ENCODE measurements at places on chromosomes 1 and 21. TPM values are rescaled to one million over a fixed set of nuclear protein-coding genes. Genes with fewer than 3 reads are reported as not detected.

GRCh38 chr1:20192364-20192763 lies 6.0 kb upstream of the PLA2G2C start:
- no peaks in the 10 kb centered on the region for H3K4me1 ChIP-seq
- H3K27ac ChIP-seq, result peak overlapping the region; percentile 48
- no peaks in the 10 kb centered on the region for H3K27me3 ChIP-seq

DNA sequence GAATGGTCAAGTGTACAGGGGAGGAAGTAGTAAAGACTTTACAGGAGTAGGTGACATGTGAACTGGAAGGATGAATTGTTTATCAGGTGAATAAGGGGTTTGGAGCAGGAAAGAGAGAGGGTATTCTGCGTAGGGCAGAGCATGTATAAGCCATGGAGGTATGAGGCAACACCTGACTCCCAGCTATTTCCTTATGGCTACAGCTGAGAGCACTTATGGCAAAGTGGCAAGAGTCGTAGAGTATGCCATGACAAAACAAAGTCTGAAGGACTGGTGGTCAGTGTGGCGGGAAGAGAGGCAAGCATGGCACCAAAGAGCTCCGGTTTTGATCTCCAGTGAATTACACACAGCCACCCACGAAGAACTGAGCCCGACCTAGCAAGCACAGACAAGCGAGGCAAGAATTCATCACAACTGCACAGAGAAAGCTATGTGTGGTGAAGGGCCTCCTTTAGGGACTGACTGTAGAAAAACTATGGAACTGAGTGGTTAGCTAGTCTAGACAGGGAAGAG lies 9.0 kb upstream of the ELOVL1 start:
- no peak overlapping the region for H3K4me3 ChIP-seq
- H3K27me3 ChIP-seq, result no peaks in the 10 kb centered on the region
- H3K4me1 ChIP-seq, result no peaks in the 10 kb centered on the region
- no peaks in the 10 kb centered on the region for H3K36me3 ChIP-seq
- DNase-seq, result no peak

DNA sequence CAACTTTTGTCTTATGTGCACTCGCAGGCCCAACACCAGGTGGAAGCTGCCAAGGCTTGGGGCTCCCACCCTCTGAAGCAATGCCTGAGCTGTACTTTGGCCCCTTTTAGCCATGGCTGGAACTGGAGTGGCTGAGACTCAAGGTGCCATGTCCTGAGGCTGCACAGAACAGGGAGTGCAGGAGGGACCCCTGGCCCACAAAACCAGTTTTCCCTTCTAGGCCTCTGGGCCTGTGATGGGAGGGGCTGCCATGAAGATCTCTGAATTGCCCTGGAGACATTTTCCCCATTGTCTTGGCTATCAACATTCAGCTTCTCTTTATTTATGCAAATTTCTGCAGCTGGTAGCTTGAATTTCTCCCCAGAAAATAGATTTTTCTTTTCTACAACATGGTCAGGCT lies 57.6 kb downstream of the ROR1 start:
- H3K4me3 ChIP-seq, result no peak overlapping the region
- H3K36me3 ChIP-seq, result no peaks in the 10 kb centered on the region
- no peak for DNase-seq
- no peaks in the 10 kb centered on the region for H3K4me1 ChIP-seq
- no peaks in the 10 kb centered on the region for H3K27me3 ChIP-seq

DNA sequence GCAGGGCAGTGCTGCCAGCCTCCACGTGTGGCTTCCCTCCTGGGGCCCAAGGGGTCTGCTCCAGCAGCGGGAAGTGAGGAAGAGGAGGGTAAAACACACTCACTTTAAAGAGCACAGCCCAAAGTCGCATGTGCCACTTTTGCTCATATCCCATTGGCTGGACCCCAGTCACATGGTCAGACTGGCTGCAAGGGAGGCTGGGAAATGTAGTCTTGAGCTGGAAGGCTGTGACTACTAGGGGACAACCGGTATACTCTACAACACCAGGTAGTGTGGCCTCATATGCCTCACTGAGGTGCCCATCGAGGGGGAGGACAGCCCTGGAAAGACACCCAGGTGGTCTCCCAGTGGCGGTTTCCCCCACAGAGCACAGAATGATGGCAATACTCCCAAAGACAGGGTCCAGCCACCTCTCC lies 45.2 kb downstream of the CAMK2N1 start:
- H3K4me3 ChIP-seq, result no peak overlapping the region
- DNase-seq, result peak; percentile 49
- H3K36me3 ChIP-seq, result no peaks in the 10 kb centered on the region
- H3K27me3 ChIP-seq, result no peaks in the 10 kb centered on the region
- no peaks in the 10 kb centered on the region for H3K4me1 ChIP-seq
- H3K27ac ChIP-seq, result no peak overlapping the region

DNA sequence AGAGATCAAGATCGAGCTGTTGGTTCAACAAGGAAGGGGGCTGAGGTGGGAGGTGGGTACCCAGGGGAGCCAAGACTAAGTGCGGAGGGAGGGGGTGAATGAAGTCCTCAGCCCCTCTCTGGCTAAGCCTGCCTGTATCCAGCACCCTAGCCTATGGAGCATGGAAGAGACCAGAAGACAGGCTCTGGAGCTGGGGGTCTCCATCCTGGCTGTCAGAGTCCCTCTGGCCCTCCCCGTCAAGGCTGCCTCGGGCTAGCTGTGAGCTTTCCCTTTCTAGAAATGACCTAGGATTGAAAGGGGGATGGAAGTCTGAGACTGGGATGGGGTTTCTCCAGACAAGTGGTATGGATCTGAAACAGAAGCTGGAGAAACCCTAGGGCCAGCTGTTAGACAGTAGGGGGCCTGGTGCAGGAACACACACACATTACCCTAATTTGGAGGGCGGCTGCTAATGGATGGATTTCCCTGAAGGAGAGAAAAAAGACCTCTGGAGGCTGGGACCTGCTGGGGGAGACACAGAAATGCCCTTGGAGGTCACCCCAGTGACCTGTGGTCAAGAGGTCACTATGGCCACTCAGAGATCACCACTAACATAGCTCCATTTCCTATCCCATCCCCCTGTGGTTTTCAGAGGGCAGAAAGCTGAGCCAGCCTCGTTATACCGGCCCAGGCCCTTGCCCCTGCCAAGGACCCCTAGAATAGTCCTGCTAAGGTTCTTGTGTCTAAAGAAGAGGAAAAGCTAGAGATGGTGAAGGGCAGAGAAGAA lies 107.8 kb downstream of the TMEM53 start:
- no peaks in the 10 kb centered on the region for H3K4me1 ChIP-seq
- H3K4me3 ChIP-seq, result no peak overlapping the region
- H3K27me3 ChIP-seq, result no peaks in the 10 kb centered on the region
- H3K27ac ChIP-seq, result no peak overlapping the region
- H3K36me3 ChIP-seq, result no peaks in the 10 kb centered on the region

GRCh38 chr1:210418863-210419650 lies 90.4 kb downstream of the HHAT start:
- H3K27me3 ChIP-seq, result no peaks in the 10 kb centered on the region
- no peak overlapping the region for H3K4me3 ChIP-seq
- no peaks in the 10 kb centered on the region for H3K36me3 ChIP-seq
- peak overlapping the region; percentile 29 for H3K27ac ChIP-seq

DNA sequence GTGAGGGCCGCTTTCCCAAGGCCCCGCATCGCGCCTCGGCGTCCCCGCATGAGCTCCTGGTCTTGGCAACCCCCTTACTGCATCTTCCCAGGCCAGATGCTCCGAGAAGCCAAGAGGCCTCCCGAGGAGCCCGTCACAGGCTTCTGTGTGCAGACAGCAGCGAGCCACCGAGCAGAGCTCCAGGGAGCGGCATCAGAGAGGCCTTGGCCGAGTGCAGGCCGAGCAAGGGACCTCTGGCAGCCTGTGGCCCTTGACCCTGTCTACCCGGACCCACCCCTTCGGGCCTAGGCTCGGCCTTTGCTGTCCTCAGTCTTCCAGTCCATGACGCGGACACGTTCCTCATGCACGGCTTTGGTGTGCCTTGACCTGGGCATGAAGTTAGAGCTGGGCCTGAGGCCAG lies 63.5 kb downstream of the MORN1 start:
- H3K27ac ChIP-seq, result no peak overlapping the region
- peaks cover 4% of the 10 kb centered on the region for H3K4me1 ChIP-seq
- no peak overlapping the region for H3K4me3 ChIP-seq
- no peaks in the 10 kb centered on the region for H3K27me3 ChIP-seq
- no peak for DNase-seq
- no peaks in the 10 kb centered on the region for H3K36me3 ChIP-seq

- H3K27ac ChIP-seq, result no peak overlapping the region
- no peak for DNase-seq
- H3K27me3 ChIP-seq, result no peaks in the 10 kb centered on the region
- H3K4me1 ChIP-seq, result no peaks in the 10 kb centered on the region
- H3K4me3 ChIP-seq, result no peak overlapping the region
- H3K36me3 ChIP-seq, result no peaks in the 10 kb centered on the region
Observed at GRCh38 chr1:82979593-82980236, 1019.2 kb downstream of the TTLL7 start.

DNA sequence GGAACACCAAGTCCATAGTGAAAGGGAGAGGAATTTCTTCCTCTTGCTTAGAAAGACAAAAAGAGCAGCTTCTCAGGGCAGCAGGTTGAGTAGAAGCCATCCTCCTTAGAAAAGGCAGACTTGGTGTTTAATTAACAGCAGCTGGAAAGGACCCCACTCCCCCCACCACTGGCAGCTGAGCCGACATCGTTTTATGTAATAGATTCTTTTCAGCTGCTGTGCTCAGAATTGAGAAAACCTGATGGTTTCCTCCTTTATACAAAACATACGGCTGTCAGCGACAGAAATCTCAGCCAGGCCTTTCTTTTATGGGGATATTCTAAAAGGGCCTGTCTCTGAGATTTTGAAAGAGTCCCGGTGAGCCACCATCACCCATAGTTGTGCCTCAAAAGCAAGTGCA lies 49.9 kb downstream of the MAN1C1 start:
- H3K4me3 ChIP-seq, result no peak overlapping the region
- no peaks in the 10 kb centered on the region for H3K4me1 ChIP-seq
- H3K27me3 ChIP-seq, result no peaks in the 10 kb centered on the region
- DNase-seq, result no peak
- H3K36me3 ChIP-seq, result no peaks in the 10 kb centered on the region

DNA sequence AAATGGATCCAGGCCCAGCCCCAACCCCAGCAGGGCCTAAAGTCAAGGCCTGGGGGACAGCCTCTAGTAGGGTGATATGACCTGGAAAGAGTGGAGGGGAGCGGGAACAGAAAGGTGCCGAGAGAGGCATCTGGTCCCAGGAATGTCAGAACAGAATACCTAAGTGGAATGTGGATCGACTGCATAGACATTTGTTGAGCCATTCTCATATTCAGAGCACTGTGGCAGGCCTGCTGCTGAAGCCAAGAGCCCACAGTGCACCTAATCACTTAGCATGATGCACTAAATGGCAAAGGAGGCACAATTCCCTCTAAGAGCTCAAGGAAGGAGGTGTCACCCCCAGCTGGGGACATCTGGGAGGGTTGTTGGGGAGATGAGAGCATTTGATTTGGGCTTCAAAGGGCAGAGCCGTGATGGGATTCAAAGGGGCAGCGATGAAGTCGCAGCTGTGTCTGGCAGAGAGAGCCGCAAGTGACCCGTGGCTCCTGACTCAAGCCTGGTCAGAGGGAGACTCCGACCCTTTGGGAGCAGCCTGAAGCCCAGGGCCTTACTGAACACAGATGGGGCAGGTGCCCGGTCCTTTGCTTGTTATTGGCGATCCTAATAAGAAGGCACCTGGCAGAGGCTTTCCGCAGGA lies 8.6 kb upstream of the PKP1 start:
- H3K36me3 ChIP-seq, result no peaks in the 10 kb centered on the region
- H3K4me3 ChIP-seq, result no peak overlapping the region
- H3K4me1 ChIP-seq, result no peaks in the 10 kb centered on the region
- no peaks in the 10 kb centered on the region for H3K27me3 ChIP-seq
- no peak for DNase-seq
- H3K27ac ChIP-seq, result peak overlapping the region; percentile 79

- H3K27ac ChIP-seq, result peak overlapping the region; percentile 49
- no peak for DNase-seq
- H3K4me1 ChIP-seq, result no peaks in the 10 kb centered on the region
- H3K27me3 ChIP-seq, result no peaks in the 10 kb centered on the region
- no peaks in the 10 kb centered on the region for H3K36me3 ChIP-seq
- H3K4me3 ChIP-seq, result no peak overlapping the region
Observed at GRCh38 chr1:198491028-198491427, 49.5 kb downstream of the ATP6V1G3 start.

GRCh38 chr1:228989992-228990827 lies 254.9 kb downstream of the RHOU start:
- no peaks in the 10 kb centered on the region for H3K36me3 ChIP-seq
- DNase-seq, result no peak
- no peaks in the 10 kb centered on the region for H3K4me1 ChIP-seq
- H3K4me3 ChIP-seq, result no peak overlapping the region

- no peak overlapping the region for H3K4me3 ChIP-seq
- no peaks in the 10 kb centered on the region for H3K27me3 ChIP-seq
- no peak overlapping the region for H3K27ac ChIP-seq
- DNase-seq, result no peak
Observed at GRCh38 chr1:41520951-41521752, 36.7 kb upstream of the EDN2 start.

- H3K27me3 ChIP-seq, result no peaks in the 10 kb centered on the region
- no peaks in the 10 kb centered on the region for H3K36me3 ChIP-seq
- peaks cover 18% of the 10 kb centered on the region for H3K4me1 ChIP-seq
- peak overlapping the region; percentile 89 for H3K27ac ChIP-seq
- peak overlapping the region; percentile 96 for H3K4me3 ChIP-seq
- DNase-seq, result peak; percentile 58
Observed at GRCh38 chr1:150970808-150971582, 3.6 kb downstream of the CERS2 start.

DNA sequence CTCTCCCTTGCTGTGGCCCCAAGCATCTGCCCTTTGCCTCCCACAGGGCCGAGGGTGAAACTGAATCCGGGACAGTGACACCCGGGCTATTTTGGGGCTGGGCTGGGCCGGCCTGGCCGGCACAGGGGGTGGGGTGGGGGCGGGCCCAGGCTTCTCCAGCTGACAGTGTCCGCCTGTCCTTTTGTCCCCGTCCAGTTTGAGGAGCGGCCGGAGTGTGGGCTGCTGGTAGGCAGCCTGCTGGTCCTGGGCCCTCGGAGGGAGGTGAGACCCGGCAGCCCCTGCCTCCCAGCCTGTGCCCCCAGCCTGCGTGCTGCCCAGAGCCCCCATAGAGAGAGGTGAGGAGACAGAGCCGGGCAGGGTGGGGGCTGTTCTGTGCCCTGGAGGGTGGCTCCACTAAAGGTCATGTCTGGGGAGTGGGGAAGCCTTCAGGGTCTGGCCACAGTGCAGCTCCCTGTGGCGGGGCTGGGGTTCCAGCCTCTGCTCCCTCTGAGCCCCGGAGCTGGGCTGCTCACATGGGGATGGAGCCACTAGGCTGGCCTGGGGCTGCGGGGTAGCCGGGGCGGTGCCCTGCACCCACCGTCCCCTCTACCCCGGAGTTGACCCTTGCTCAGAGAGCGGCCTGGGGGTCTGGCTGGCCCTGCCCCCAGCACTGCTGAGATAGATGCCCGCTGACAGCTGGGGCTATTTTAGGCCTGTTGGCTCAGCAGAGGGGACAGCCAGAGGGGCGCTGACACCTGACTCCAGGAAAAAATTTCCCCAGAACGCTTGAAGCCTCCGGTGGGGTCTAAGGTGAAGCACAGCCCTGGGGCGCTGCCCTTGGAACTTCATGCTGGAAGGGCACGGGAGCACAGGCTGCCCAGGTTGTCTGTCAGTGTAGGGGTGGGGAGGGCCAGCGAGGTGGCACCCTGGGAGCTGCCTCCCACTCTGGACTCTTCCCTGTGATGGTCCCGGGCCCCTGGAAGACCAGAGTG lies at the start of gene OBSCN:
Gene OBSCN (plus strand): TSS at position 194 of the 971 bp plus-strand sequence. CDS start 3,740 bp downstream, outside the sequence.
- no peaks in the 10 kb centered on the region for H3K27me3 ChIP-seq
- H3K27ac ChIP-seq, result no peak within 1 kb of the TSS

- no peak overlapping the region for H3K27ac ChIP-seq
- H3K4me3 ChIP-seq, result no peak overlapping the region
- no peaks in the 10 kb centered on the region for H3K36me3 ChIP-seq
- DNase-seq, result no peak
- H3K4me1 ChIP-seq, result no peaks in the 10 kb centered on the region
Observed at GRCh38 chr1:38917772-38918171, 23.9 kb downstream of the RHBDL2 start.

PAQR6 gene
- 3.9 TPM for total RNA-seq

FBXO2 gene
- total RNA-seq, result 49.3 TPM

CXADR gene
- 38.3 TPM for total RNA-seq

KCND3 gene
- 10.2 TPM for total RNA-seq

RCSD1 gene
- total RNA-seq, result 12.0 TPM

HSF2BP gene
- total RNA-seq, result 0.32 TPM

Measured in breast epithelium (tissue), 4 donors.